ENCODE measurements at places on chromosomes 2 and 18.

- no peak for DNase-seq
These were observed 44.5 kb downstream of the METTL8 start for GRCh38 chr2:171389325-171389724.

GRCh38 chr2:17309741-17310339, 208.4 kb downstream of the RAD51AP2 start:
- DNase-seq, result peak; percentile 42

DNA sequence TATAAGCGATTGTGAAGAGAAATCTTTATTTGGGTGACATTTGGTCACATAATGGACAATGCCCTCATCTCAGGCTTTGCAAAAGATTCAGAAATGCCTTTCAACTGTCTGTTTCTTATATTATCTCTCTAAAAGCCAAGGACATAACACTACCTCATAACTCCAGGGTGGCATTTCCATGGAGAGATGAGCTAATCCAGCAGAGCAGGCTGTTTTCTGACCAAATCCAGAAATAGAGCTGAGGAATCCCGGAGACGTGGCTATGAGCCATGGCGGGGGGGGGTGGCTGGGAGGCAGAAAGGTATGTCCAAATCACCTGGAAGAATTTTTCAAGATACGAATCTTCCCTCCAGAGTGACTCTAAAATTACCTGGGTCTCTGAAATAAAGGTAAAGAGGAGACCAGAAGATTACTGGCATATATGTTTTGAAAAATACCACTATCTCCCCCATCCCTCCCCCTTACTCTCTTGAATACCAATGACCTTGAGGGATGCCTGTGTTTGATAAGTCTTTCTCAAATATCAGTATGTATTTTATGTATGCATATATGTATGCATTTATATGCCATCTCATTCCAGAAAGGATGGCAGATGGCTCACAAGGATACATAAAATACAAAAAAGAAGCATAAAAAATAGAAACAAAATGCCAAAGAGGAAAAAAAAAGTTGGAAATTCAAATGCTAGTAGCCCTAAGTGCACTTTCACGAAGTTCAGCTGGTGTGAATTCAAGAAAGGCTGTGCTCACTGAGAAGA, 296.0 kb upstream of the MGAT5 start:
- DNase-seq, result no peak

DNA sequence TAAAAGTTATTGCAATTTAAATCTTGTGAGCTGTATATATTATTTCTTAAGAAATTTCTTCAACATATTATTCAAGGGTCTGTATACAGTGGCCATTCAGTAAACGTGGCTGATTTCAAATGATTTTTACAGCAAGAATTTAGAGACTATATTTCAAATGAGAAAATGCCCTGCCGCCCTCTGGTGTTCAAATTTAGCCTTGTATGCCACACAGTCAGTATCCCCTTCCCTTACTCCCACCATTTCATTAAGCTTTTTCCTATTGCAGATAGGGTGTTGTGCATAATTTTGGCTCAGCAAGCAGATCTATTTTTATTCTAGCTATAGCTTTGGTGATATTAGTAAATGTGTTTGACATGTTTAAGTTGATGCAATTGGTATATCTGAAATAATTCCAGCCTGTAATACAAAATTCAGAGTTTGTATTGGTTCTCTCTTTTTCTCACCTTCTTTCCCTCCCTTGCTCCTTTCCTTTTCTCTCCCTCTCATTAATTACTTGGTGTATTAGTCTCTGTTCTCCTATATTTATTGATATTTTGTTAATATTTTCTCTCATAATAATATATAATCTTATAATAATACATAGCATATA, 22.8 kb upstream of the SCN7A start:
- peak; percentile 51 for DNase-seq

- DNase-seq, result no peak
These were observed 57.4 kb upstream of the EPHA4 start for GRCh38 chr2:221629468-221629867.

DNA sequence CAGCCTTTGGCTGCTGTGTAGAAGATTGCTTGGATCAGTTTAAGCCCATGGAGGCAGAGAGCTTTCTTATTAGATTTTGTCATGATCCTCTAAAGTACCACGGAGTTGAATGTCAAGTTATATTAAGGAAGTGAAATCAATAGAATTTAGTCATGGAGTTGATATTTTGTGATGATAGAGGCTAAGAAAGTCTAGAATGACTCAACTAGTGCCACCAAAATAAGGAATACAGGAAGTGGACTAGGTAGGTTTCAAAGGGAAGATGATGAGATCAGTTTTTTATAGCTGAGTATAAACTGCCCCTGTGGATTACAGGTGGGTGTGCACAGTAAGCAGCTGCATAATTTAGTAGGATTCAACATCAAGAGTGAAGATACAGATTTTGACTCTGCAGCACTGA, 25.2 kb downstream of the FBXO36 start:
- DNase-seq, result no peak

GRCh38 chr2:131400849-131401248, 36.9 kb upstream of the RAB6D start:
- no peak for DNase-seq

DNA sequence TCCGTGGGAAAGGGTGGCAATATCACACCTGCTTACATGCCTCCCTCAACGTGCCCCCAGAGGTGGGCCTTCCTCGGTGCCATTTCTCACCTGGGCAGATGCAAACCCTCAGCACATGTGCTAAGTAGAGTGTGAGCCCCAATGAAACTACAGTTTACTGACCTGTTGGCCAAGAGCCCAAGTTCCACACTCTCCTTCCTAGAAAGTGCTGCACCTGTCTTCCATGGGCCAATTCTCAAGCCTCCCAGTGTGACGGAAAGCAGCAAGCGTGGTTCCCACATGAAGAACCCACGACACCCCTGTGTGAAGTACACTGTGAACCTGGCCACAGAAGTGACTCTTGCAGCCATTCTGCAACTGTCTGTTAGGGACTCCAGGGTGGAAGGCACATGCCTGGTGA, 73.7 kb downstream of the UXS1 start:
- DNase-seq, result no peak

DNA sequence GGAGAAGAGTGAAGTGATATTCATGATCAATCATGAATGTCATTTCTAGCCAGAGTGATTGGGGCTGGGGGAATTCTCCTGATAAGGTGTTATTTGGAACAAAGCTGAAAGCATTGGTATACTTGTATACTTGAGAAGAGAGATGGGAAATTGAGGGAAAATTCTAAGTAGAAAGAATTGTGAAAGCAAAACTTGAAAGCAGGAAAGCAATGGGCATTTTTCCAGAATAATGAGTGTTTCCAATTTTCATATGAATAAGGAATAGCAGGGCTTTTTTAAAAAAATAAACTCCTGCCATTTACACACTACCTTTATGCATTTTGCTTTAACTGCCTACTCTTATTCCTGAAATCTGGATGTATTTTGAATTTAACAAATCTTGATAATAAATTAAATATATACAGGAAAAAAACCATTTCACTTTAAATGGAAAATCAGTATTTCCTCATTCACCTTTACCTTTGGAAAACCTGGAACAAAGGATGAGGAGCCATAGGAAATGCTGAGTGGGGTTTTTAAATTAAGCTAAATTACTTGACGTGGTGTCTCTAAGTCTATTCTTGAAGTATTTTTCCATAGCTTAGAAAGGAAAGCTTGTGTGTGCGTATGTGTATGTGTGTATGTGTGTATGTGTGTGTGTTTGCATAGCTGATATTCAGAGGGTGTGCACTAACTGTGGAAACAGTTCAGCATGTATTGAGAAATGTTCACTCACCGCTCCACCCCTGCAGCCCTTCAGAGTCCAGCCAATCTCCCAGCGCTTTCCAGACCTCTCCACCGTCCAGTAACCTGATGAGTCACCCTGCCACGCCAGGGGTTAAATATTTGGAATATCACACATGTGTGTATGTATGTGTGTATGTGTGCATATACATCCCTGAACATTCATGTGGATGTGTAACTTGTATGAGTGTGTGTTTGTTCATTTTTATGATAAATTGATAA, 427.3 kb downstream of the THSD7B start:
- no peak for DNase-seq

- no peak for DNase-seq
These were observed 67.1 kb downstream of the ANTXR1 start for GRCh38 chr2:69080071-69080470.

- DNase-seq, result no peak
These were observed 172.3 kb downstream of the ASXL3 start for GRCh38 chr18:33750366-33750765.

DNA sequence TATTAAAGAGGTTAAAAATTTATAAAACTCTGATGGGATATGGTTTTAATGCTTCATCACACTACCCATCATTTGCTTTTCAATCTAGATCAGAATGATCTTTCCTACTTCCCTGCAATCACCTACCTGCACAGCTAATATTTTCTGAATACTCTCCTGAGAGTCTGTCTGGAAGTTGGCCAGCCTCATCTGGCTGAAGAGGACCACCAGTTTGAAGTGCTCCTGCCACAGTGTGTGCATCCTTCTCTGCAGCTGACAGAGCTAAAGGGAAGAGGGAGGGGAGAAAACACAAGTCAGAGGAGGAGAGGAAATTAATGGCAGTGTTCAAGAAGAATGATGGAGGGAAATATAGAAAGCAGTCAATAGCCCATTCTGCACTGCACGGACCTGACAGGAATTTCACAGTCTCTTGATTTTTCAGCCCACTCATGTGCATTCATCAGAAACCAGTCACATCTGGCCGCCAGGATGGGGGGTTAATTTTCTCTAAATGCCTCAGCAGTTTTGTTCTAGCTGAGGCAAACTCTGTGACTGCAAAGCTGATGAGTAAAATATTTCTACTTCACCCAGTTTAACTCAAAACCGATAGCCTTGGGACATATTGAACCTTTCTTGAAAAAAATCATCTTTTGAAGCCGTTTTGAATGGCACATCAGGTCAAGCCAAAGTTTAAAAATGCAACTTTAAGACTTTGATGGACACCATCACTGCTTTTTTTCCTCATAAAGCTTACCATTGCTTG, 201.8 kb upstream of the KLHL14 start:
- DNase-seq, result no peak

GRCh38 chr2:218095853-218096252, 26.8 kb downstream of the RUFY4 start:
- DNase-seq, result no peak

GRCh38 chr2:32358111-32358482, 1.3 kb downstream of the BIRC6 start:
- DNase-seq, result no peak

DNA sequence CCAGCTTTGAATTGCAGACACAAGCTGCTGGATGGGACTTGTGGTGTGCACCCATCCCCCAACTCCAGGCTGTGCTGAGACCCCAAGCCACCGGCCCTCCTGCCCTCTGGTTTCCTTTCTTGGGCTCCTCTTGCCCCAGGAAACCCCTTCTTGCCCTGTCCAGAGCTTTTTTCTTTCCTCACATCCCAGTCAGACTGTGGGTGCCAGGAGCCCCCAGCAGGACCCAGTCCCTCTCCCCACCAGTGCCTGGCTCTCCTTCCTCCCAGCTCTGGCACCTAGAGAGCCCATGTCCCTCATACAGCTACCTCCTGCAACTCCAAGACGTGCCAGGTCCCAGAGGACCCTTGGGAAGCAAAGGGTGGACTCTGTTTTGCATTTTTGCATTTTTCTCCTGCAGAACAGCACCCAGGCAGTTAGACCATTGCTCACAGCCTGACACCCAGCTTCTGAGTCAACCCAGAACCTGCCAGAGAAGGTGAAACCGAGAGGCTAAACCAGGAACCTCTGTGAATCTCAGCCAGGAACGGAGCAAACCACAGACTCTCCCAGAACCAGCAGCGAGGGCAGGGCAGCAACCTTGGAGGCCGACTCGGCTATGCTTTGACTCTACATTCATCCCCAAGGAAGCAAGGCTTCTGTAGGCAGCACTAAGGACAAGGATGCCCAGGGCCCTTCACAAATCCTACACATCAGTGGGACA, 221.1 kb downstream of the ANAPC1 start:
- DNase-seq, result no peak

DNA sequence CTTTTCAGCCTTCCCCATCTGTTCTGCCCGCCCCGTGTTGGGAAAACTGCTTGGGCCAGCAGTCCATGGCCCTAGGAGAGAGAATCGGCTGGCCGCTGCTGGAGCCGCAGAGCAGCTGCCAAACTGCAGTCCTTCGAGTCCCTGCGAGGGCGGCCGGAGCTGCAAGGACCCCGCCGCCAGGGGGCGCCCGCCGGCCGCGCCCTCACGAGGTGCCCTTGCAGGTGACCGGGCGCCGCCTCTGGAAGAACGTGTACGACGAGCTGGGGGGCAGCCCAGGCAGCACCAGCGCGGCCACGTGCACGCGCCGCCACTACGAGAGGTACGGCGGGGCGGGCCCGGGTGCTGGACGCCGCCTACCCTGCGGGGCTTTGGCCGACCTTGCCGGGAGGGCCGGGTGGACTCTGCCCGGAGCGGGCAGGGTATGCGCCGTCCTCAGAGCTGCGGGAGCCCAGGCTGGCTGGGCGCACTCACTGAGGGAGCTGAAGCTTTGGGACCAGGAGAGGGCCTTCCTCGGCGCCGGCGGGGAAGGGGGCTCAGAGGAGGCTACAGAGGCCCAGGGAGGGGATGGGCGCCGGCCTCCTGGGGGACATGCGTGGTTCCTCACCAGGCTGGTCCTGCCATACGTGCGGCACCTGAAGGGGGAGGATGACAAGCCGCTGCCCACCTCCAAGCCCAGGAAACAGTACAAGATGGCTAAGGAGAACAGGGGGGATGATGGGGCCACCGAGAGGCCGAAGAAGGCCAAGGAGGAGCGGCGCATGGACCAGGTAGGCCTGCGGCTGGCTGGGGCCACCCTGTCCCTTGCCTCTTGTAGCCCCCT, 13.6 kb downstream of the ARID5A start:
- no peak for DNase-seq

DNA sequence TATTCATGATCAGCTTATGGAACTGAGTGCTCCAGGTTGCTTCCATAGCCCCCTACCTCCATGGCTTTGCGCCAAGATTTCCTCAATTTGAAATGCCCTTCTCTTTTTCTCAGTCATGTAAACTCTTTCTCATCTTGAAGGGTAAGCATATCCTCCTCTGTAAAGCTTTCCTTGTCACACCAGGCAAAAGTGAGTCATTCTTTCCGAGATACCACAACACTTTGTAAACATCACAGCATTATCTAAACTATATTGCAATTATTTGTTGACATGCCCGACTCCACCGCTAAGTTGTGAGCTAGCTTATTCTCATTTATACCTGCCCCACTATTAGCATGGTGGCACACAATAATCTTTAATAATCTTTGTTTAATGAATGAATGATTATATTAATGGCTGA, 419.5 kb upstream of the CHST9 start:
- DNase-seq, result no peak

DNA sequence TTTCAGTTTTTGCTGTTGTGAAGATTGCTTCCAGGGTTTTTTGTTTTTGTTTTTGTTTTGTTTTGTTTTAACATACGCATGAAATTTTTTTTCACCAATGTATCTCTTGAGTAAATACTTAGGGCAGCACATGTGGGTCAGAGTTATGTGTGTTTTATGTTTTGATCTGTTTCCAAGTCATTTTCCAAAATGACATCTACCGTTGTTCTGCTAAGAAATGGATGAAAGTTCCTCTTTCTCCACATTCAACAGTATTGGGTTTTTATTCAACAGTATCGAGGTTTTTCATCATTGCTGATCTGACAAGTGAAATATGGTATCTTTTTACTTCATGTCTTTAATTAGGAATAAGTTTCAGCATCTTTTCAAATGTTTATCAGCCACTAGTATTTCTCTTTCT, 16.7 kb downstream of the RNF144A start:
- DNase-seq, result no peak

Data from head of caudate nucleus (tissue), 42 donors.